ENCODE measurements at places on chromosomes 7 and 10.
A peak's percentile ranks its signal among the peaks of the same experiment; 100 is the strongest.

- no peak for DNase-seq
Measured at GRCh38 chr7:37956791-37957190, 36.4 kb downstream of the EPDR1 start.

- no peak for DNase-seq
Measured at GRCh38 chr7:150787321-150788281, 12.6 kb downstream of the TMEM176B start.

GRCh38 chr10:86447432-86447831 is 74.2 kb downstream of the WAPL start:
- DNase-seq = no peak

- DNase-seq = no peak
Measured at GRCh38 chr10:9613338-9614075, 1404.2 kb upstream of the CELF2 start.

- peak; percentile 43 for DNase-seq
Measured at GRCh38 chr10:60148266-60148840, 241.3 kb downstream of the ANK3 start.

DNA sequence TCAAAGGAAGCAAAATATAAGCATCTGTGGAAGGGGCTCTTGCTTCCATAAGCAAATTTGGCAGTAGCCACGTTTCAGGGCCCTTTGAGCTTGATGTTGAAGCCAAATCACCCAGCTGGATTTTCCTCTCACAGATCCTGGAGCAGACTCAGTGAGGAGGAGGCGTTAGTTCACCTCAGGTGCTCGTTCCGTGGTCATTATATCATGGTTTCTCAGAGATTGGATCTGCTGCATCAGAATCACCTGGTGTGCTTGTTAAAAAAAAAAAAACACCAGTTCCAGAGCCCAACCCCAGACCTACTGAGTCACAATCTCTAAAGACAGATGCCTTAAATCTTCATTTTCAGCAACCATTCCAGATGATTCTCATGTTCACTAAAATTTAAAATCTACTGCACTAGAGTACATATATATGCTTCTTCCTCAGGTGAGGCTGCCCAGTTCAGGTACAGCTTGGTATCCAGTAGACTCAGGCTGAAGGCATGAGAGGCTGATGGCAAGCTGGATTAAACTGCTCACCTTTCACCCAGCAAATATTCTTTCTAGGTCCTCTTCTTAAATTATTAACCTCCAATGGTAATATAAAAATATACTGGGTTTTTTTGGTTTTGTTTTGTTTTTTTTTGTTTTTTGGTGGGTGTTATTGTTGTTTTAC is 24.9 kb downstream of the TFAM start:
- DNase-seq = no peak

GRCh38 chr7:126495001-126495400 is 757.7 kb downstream of the GRM8 start:
- DNase-seq = no peak

DNA sequence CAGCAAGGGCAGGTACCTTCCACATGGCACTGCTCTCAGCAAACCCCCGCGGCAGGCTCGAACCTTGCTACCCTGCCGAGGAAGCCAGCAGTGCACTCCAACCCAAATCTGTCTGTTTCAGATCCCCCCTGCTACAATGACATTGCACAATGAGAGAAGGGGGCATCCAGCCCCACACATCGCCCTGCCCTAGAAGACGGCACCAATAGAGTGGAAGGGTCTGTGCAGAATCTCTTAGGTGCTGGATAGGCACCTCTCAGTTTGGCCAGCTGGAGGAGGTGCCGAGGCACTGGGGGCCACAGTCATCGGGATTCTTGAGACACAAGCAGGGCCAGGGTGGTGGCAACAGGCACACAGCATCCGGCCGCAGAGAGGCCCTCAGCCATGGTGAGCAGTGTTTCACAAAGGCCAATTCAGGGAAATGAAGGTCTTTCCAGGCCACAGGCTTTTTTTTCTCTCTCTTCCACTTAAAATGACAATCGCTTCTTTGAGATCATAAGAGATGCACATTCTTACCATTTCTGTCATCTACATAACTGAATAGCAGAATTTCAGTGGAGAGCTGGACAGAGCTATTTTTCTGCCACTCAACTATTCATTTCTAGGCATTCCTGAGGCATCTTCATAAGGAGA is 281.3 kb downstream of the TNS3 start:
- no peak for DNase-seq

- DNase-seq = no peak
Measured at GRCh38 chr7:92873776-92874175, 37.4 kb upstream of the CDK6 start.

DNA sequence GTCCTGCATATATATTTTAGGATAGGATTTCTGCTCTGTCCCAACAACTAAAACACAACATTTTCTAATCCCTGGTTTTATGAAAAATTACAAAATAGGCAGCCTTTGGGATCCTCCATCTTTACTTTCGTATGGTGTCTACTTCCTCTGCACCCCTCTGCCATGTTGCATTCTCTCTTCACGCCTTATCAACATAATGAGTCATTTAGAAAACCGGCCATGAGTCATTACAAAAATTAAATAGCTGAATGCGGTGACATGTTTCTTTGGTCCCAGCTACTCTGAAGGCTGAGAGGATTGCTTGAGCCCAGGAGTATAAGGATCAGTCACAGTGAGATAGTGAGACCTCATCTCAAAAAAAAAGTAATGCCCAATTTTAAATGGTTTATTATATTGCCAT is 148.1 kb upstream of the CELF2 start:
- no peak for DNase-seq

DNA sequence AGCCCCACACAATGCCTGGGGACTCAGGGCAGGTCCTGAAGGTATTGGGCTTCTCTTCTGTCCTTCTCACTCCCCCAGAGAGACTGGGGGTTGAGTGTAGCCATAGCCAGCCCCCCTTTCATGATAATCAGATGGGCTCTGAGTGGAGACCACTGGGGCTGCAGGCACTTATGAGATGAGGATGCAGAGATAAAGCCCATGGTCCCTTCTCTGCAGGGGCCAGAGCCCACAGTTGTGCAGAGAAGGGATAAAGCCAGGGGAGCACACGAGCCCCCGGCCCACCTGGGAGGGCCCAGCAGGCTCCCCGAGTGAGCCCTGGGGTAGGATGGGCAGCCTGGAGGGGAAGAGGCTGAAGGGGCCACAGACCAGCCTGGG is 96.2 kb downstream of the BMS1 start:
- no peak for DNase-seq

DNA sequence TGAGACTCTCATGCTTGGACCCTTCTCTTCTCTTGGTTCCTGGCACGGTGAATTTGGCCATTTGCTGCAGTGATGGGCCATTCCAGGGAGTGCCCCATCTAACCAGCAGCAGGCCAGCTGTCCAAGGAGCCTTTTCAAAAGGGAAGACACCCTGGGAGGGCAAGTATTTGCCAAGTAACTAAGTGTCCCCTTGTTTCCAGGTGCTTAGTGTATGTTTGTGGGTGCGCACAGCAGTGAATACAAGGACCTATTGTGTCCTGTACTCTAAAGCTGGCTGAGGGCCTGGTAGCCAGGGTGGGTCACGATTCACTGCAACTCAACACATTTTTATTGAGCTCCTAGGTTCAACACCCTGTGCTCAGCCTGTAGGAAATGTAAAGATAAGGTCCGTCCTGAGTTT is 348.8 kb downstream of the RNLS start:
- no peak for DNase-seq

GRCh38 chr7:2930310-2931033 is 86.4 kb upstream of the GNA12 start:
- DNase-seq = no peak

DNA sequence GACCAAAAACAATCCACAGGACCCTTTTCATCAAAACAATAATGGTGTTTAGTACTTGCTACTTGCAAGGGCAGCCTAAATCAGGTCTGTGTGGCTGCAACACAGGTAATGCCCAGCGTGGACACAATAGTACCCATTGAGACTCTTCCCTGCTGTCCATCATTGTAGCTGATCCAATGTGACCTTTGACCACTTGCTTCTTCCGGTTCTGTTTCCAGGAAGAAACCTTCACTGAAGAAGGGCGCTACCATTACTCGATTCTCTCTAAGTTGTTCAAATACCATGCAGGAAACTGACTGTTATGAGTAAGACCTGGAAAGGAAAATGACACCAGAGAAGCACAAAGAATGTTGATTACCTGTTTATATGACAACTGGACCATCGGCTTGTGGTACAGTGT is 1077.3 kb downstream of the KCNMA1 start:
- DNase-seq = no peak

DNA sequence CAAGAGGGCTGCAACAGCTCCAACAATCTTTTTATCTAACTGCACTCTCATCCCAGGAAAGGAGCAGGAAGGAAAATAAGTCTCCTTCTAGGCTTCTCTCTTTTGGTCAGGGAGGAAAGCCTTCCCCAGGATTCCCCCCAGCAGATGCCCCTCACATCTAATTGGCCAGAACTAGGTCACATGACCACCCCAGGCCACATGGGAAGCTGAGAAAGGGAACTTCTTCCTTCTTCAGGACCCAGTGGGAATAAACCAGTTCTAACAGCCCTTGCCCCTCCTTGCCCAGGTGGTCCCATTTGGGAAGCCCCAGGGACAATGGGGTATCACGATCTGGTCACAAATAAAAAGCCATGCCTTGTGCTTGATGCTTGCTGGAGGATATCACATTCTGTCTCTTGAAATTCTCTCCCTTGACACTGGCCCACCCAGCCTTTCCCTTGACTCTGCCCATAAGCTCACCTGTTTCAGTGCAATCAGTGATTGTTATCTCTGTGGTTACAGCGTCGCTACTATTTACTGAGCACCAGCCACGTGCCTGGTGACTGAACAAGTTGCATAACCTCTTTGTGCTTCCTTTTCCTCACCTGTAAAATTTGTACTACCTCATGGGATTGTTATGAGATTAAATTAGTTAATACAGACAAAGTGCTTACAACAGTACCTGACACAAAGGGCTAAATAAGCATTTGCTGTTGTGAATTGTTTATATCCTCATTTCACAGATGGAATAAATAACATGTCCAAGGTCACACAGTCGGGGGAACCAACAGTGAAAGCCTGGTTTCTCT is 9.0 kb upstream of the TACR2 start:
- no peak for DNase-seq

DNA sequence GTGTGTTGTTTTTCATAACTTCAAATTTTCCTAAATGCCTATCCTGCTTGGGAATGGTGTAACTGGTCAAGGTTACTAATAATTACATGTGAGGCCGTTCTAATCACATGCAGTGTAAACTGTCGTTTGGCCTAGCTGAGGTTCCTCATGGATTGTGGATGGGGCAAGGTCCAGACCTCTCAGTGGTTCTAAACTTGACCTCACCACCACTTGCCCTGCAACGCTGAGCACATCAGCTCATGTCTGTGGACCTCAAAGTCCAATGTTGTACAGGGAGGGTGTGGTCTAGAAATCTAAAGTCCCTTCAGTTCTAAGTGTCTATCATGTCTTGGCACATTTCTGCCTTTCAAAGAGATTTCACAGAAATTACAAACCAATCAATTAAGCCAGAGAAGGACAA is 15.6 kb downstream of the RBP3 start:
- no peak for DNase-seq

DNA sequence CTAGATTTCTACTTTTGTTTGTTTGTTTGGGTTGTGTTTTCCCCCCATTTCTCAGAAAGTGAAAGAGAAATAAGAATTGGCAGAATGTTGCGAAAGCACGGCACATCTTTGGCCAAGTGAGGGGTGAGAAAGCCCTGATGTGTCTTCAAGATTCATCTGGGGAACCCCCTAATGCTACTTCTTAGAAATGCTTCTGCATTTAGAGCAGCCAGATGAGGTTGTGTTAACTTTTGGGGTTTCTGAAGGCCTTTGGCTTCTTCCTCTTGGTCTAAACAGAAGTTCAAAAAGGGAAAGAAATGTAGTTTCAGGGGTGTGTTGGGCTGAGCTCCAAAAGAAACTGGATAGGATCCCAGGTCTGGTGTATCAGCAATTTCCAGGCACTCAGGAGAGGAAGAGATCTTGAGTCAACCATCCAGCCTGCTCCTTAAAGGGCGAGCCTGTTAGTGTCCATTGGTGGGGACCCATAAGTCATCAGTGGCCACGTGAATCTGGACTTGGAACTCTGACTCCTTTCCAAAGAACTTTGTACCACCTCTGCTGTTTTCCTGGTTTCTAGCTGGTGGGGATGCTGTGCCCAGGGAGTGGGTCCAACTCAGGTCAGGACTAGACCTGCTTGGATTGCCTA is 6.5 kb downstream of the DUSP5 start:
- peak; percentile 60 for DNase-seq

GRCh38 chr10:111430070-111430469 is 353.2 kb downstream of the ADRA2A start:
- no peak for DNase-seq

DNA sequence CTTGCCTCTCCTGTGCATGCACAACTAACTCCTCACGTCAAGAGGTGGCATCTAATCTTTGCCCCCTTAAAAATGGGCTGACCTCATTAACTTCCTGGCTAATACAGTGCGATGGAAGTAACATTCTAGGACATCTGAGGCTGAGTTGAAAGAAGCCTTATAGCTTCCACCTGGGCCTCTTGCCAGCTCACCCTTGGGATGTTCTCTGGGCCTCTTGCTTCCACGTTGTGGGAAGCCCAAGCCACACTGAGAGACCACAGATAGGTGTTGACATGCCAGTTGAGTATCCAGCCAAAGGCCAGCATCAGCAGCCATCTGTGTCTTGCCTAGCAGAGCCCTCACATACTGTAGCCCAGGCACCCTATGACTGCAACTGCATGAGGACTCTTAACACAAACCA is 60.8 kb upstream of the GDF10 start:
- DNase-seq = no peak

DNA sequence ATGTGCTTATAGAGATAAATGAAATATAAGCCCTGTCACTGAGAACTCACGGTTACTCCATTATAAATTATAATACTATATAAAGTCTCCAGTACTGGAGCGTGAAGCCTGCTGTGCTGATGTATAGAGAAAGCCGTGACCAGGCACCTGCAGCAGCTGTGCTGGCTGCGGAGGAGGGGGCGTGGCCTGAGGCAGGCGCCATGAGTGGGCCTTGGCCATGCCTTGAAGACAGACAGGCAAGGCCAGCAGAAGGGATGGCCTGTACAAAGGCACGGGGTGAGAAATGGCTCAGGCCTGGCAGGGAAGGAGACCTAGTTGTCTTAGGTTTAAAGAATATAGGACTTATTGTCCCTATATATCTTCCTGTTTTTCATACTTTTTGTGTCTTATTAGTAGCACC is 218.5 kb upstream of the STK17A start:
- no peak for DNase-seq

GRCh38 chr7:2796358-2797352 is 47.5 kb downstream of the GNA12 start:
- peak; percentile 64 for DNase-seq

- peak; percentile 28 for DNase-seq
Measured at GRCh38 chr10:69087590-69088470, at the start of gene SRGN. Gene SRGN, plus strand, starts transcription at chr10:69088103. Its CDS starts 55 bp downstream, at chr10:69088158.

GRCh38 chr7:32319012-32319382 is 171.2 kb downstream of the LSM5 start:
- no peak for DNase-seq

DNA sequence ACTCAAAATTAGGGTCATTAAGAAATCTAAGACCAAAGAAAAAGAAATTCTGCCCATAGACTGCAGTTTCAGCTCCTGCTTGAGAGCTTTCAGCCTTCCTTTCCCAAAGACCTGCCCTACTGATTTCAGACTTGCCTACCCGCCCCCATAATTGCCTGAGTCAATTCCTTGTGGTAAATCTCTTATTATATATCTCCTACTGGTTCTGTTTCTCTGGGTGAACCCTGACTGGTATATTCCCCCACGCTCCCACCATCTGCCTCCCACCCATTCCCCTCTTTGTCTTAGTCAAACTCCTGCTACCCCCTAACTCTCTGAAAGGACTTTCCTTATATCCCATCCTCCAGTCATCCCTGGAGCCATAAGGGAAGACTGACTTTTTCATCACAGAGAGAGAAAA is 64.7 kb upstream of the MET start:
- no peak for DNase-seq
